ENCODE measurements at places on chromosomes 4 and X.

- no peak for DNase-seq
These were observed 238.1 kb downstream of the BMPR1B start for GRCh38 chr4:94995684-94996394.

DNA sequence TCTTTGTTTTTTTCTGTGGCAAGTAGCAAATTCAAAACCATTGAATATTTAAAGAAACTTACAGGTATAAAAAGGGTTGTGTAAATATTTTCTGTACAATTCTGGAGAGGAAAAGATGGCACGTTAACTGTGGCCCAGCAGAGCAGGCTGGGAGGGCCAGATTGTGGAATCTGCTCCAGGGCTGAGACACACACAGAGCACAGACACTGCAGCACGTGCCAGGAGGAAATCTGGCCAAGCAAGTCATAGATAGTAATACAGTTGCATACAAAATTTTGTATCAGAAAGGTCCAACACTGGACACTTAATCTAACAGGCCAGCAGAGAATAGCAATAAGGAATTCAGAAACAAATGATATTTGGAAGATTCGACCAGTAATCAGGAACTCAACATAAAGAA is 763.7 kb downstream of the PDHA2 start:
- DNase-seq = no peak

DNA sequence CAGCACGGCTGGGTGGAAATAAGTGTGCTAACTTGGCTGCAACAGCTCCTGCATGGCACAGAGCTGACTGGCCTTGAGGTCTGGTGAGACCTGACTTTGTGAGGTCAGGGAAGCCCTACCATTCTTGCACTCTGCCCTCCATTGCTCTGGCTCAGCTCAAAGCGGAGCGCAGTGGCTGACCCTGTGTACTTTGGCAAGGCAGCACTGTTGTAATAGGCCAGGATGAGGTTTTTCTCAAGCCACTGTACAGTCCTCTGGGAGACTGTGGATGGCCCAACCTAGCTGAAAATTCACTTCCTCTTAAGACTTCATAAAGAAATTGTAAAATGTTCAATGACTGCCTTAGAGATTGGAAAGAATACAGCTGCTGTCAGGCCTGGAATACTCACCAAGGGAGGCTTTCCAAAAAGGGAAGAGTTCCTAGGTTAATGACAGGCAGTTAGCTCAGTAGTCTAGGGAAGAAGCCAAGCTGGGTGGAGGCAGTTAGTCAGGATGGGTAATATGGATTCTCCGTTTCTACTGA is 129.8 kb downstream of the GUCY2F start:
- DNase-seq = no peak

DNA sequence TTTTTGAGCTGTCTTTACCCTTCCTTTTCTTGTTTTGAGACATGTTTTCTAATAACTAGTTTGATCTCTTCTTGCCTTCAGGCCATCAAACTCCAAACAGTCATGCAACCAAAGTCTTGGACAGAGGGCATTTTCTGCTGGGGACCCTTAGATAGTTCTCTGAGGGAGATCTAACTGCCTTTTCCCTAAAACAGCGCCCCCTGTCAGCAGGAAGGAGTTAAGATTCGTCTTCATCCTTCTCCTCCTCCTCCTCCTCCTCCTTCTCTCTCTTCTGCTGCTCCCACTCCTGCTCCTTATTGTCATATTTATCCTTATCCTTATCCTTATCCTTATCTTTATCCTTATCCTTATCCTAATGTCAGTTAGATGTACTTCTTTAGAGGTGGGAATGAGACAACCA is 417.2 kb downstream of the TRAM1L1 start:
- DNase-seq = no peak

DNA sequence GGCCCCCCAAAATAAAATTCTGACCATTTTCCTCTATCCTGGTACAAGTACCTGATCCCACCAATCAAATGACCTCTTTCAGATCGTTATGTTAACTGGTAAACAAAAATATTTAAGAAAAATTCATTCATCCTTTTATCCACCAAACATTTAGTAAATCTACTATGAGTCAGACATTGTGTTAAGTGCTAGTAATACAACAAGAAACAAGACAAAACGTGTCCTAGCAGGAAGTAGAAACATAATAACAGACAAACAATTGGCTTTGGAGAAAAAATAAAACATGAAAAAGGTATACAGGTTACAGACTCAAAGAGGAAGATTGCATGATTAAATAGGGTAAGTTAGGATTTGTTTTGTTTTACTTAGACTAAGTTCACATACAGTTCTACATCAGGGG is 43.7 kb downstream of the ANTXR2 start:
- DNase-seq = no peak

DNA sequence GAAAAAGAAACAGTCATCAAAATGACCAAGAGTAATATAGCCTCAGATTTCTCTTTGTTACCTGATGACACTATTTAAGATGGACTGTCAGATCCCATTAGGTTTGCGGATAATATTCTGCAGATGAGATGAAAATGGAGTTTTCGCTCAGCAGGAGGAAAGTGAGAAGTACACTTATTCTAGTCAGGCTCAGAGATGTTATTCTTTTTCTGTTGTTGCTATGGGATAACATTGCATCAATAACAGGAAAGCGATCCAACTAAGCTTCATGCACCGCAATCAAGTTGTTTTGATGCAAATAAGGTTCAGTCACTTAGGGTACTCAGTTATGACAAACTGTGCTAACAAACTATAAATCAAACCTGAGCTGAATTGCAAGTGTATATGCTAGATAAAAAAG is 415.0 kb downstream of the CCSER1 start:
- DNase-seq = no peak

GRCh38 chr4:169249214-169249973 is 21.4 kb downstream of the SH3RF1 start:
- no peak for DNase-seq

Data from right lung (tissue), 10 donors.